ENCODE measurements at places on chromosomes 7 and 10.

GRCh38 chr7:2926896-2927405, 82.8 kb upstream of the GNA12 start:
- DNase-seq: no peak

DNA sequence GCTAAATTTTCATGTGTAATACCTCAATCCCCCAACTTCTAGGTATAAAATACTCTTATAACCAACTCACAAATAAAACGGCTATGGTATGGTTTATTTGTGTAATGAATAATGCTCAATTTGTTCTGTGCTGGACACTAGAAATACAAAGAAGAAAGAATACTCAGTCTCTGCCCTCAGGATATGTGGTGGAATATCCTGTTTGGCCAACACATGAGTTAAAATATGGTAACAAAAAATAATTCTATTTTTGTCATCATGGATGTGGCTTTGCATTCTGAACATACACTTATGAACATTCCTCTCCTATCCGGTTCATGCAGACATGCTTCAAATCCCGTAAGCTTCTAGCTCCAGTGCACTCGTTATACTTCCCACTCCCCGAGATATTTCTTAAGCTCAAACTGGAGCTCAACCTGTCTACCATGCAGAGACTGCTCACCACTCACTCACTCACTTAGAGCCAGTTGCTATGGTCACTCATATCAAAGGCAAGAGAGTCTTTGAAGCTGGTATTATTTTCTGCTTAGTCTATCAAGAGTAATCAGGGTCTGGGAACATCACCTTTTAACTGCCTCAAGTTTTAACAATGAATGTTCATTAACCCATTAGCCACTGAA, 53.8 kb upstream of the SLC16A12 start:
- DNase-seq: no peak

- DNase-seq: no peak
These were observed 62.4 kb upstream of the MKRN1 start for GRCh38 chr7:140541513-140542227.

DNA sequence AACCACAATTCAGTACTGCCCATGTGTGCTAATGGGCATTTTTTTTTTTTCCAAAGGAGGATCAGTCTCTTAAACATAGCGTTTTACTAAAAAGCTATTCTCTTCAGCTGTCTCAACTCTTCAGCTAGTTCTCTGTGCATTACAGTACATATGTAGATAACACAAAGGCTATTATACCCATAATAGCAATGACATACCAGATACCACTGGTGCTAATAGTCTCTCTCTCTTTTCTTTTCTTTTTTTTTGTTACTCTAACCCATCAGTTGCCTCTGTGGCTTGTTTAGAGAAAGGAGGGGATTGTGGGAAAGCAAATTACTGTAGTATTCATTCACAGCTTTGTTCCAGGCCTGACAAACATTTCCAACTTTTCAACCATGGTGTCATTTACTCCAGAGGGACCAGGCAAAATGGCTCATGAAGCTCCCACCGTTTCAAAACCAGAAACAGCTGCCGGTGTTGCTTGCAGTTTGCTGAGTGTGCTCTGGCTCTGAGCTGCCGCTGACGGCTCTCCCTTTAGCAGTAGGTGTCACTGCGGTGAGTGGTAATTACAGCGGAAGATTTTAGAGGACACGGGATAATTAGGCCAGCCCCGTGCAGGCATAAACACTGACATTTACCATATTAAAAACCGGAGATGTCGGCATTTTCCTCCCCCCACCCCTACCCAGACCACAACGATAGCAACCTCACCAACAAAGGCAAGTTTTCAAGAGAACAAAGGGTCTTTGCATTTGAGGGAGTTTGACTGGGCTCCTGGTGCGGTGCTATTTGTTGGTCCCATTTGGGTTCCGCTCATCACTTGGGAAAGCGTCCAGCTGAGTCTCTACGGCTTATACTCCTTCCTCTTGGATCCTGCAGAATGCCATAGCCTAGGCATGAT, 1005.5 kb downstream of the KCNMA1 start:
- DNase-seq: no peak

GRCh38 chr10:124240839-124241291, 147.5 kb upstream of the CHST15 start:
- no peak for DNase-seq

DNA sequence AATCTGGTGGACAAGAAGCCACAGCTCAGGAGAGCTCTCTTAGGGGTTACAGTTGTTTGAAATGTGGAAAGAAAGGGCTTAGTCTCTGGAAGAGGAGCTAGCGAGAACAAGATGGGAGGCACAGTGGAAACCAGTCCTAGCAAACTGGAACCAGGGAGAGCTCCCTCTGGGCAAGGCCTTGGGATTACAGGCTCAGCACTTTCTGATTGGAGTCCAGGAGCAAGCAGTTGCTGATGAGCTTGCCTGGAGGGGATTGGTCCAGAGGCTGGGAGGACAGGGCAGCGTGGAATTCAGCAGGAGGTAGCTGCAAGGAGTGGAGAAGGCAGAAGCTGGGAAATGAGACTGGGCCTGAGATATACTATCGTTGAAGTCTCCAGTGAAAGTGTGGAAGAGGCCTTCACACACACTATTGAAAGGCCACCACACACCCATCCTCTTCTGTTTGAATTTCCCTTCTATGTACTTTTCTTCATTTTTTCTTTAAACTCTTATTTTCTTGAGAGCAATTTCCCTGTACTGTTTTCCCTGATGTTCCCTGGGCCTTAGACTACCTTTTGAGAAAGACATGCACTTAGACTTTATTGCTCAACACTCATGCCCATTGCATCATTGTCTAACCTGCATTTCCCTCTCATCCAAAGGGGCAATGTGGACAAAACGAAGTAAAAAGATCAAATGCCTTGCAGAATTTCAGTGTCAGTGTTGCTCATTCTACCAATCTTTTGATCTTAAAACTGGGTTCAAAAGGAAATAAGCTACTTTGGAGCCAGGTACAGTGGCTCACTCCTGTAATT, 57.8 kb upstream of the LANCL2 start:
- DNase-seq: no peak

DNA sequence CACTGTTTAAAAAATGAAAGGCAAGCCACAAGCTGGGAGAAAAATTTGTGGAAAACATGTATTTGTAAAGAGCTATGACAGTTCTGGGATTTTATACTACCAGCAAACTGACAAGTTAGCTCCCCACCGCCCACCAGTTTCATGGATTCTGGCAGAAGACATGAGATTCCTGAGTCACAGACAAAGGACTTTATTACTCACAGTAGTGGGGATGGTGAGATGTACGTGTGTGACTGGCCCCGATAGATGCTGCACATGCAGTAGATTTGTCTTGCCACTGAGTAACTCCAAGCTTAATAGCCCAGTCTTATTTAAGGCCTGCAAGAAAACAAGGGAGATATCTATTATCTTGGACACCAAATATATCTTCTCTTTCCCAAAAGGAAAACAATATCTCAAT, 281.7 kb downstream of the AHR start:
- no peak for DNase-seq

DNA sequence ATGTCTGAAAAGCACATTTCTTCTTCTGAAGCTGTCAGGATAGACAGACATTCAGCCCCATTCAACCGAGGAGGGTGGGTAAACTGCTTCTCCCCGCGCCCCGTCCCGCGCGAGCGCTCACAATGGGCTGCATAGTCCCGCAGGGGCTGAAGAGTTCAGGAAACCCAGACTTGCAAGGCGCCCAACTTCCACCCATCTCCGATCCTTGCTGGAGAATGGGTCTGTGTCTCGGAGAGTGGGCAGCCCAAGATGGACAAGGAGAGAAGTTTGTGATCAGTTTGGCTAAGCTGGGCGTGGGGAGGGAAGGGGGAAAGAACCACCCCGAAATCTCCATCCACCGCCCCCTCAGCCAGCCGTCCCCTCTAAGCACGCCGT, 686 bp downstream of the AASS start:
- DNase-seq: no peak

DNA sequence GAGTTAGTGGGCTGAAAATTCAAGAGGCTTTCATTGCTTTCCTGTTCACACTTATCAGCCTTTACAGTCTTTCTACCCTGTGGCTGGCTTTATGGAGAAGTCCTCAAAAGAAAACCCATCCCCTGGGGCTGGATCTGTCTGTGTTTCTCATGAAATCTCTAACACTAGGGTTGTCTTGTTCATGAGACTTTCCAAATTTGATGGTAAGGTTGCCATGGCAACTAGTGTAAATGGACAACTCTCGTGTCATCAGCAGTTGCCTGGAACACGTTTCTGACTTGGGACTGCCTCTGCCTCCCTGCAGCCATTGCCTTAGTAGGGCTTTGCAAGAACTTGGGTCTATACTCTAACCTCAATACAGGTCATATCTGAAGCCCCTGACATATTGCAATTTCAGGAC, 35.8 kb upstream of the PLPP4 start:
- DNase-seq: no peak

DNA sequence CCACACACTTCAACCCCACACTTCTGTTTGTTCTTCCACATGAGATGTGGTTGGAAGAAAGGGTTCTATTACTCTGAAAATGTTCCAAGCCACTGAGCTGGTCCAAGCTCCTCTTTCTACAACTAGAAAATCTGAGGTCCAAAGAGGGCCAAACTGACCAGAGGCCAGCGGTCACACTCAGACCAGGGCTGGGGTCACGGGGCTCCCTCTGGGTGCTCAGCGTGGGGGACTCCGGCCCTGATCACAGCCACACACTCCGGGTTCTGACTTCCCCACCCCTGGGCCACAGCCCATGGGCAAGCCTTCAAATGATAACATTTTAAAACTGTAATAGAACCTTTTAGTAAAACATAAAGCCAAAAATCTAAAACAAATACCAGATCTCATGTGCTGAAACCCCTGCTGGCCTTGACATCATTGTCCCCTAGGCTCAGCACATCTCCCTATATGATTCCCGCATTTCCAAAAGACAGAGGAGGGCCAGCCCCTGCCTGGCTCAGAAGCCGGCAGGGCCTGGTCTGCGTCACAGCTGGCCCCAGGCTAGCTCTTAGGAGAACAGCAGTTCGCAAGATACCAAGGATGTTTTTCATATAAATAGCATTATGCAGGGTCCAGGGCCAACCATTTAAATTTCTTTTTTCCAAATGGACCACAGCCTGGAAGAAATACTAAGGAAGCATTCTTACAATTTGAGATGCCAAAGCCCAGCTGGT, 3.3 kb downstream of the CRYGN start:
- no peak for DNase-seq

GRCh38 chr7:45157653-45158401, at the start of gene RAMP3:
Gene RAMP3, plus strand, starts transcription at chr7:45157791. Its CDS starts 38 bp downstream, at chr7:45157829.
- DNase-seq: no peak

GRCh38 chr10:101354328-101355071, 535 bp downstream of the BTRC start:
- DNase-seq: peak; percentile 46

DNA sequence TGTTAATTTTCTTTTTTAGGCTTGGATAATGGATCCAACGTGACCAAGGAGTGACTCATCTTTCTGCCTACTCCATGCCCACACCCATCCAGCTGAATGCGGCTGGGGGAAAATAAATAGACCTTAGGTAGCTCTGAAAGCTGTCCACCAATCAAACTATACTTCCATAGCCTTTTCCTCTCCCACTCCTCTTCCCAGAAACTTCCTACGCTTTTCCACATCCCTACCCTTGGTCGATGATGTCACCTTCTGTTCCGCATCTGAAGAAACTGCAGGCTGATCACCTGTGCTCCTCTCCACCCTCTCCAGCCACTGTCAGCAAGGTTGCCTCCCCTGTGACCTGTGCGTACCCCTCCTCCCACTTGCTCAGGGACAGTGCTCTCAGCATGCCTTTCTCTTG, 359.8 kb upstream of the KLF6 start:
- no peak for DNase-seq

DNA sequence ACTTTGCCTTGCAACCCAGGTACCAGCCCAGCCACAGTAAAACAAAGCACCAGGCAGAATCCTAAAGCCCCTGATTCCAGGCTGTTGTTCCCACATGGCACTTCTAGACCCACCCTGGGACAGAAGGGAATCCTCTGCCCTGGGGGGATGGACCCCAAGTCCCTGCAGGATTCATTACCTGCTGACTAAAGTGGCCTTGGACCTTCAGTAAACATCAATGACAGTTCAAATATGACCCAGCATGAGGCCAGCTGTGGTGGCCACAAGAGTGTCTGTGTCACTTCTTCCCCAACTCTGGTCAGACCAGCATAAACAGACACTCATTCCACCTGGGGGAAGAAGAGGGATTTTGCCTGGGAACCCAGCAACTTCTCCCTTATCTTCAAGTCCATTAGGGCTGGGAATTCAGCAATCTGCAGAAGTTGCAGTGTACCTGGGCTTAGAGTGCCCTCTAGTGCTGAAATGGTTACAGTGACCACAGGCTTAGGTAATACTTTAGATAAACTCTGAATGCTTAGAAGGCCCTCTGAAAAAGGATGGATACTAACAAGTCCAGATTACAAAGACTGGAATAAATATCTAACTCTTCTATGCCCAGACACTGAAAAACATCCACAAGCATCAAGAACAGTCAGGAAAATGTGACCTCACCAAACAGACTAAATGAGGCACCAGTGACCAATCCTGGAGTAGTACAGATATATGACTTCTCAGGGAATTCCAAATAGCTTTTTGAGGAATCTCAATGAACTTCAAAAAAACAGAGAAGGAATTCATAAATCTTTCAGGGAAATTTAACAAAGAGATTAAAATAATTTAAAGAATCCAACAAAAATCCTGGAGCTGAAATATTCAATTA, 108.5 kb upstream of the TMEM168 start:
- DNase-seq: peak; percentile 54

- no peak for DNase-seq
These were observed 52.3 kb upstream of the EN2 start for GRCh38 chr7:155405399-155406318.

DNA sequence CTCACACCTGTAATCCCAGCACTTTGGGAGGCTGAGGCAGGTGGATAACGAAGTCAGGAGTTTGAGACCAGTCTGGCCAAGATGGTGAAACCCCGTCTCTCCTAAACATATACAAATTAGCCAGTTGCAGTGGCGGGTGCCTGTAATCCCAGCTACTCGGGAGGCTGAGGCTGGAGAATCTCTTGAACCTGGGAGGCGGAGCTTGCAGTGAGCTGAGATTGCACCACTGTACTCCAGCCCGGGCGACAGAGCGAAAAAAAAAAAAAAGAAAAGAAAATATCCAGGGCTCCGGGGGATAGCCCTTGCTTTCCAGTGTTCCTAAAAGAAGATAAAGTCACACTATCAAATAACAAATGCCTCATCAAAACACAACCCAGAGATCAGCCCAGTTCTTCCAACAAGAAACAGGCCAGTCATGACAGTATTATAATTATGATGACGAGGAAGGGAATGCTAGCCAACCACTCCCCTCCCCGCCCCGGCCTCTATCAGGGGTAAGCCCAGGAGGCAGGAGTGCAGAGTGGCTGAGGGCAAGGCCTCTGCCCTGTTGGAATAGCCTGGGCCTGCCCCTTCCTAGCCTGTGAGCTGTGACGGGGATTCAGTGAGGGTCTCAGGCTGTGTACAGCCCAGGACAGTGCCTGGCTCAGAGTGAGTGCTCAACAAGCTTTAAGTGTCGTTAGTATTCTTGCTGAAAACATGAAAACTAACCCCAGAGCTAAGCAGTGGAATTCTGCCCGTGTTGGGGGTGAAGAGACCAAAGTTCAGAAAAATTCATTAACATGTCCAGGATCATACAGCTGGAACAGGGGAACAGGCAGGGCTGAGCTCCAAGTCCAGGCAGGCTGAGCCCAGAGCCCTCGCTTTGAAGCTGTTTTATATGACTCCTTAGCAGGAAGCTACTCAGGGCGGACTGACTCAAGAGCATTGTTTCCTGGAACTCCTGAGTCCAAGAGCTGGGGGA, 54.3 kb downstream of the FAM241B start:
- DNase-seq: no peak

GRCh38 chr7:133015888-133016287, 66.0 kb downstream of the CHCHD3 start:
- DNase-seq: no peak

- DNase-seq: no peak
These were observed 33.4 kb downstream of the OGDH start for GRCh38 chr7:44639671-44640321.

Measured in activated CD4-positive, alpha-beta T cell treated with anti-CD3 and anti-CD28 coated beads, Interleukin-2, amount 10 ng/mL, durations not matched to agents 7 days and 5 days (primary cell).